ENCODE measurements at places on chromosomes 4 and X. TPM values are rescaled to one million over a fixed set of nuclear protein-coding genes. Genes with fewer than 3 reads are reported as not detected.

Gene ATP1B4
- not detected for total RNA-seq

DNA sequence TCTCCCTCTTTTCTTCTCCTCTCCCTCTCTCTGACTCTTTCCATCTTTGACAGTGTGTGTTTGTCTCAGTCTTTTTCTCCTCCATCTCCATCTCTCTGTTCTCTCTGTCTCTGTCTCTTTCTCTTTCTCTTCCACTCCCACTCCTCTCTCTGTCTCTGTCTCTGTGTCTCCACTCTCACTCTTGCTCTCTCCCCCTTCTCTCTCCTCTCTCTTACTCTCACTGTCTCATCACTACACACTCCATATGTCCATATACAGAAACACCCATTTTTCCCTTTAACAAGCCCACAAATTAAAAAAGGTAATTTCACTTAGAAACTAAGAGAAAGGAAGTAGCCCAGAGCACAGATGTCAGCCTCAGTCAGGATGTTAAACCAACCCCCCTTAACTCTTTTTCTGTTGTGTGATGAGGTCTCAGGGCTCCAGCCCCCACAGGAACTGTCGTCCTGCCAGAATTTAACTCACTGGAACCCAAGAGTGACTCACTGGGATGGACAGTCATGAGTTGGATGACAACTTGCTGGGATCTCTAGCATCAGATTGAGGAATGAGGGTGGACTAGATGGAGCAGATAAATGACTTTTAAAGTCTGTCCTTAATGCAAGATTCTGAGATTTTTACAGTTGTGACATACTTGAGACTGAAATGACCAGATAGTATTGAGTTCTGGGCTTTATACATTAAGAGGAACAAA lies 27.5 kb downstream of the OTUD6A start:
- no peak for DNase-seq
- H3K4me1 ChIP-seq, result peaks cover 11% of the 10 kb centered on the region
- H3K36me3 ChIP-seq, result no peaks in the 10 kb centered on the region
- H3K4me3 ChIP-seq, result no peak overlapping the region
- no peak overlapping the region for H3K27ac ChIP-seq
- no peaks in the 10 kb centered on the region for H3K27me3 ChIP-seq

DNA sequence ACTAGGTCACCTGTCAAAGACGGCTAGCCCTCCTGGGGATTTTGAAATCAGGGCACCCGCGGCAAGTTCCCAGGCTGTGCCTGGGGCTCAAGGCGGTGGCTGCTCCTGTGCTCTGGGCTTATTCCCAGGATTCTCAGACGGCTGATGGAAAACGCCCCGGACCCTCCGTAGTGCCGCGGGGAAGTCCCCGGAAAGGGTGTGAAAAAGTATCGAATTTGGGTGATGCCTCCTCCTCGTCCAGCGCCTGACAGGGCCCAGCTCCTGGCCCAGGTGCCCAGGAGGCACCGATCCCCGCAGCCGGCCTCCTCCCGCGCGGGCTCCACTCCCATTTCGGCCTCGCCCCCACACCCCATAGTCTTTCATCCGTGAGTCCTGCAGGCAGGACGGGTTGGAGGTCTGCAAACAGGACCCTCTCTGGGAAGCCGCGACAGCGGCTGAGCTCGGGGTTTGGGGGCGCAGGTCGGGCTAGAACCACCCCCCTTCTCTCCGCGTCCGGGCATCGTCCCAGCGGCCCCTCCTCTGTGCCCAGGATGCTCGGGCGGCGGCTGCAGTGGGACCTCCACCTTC lies 1.1 kb upstream of the NSG1 start:
- no peaks in the 10 kb centered on the region for H3K36me3 ChIP-seq
- H3K27ac ChIP-seq, result no peak overlapping the region
- H3K27me3 ChIP-seq, result peaks cover 9% of the 10 kb centered on the region
- no peak for DNase-seq
- H3K4me1 ChIP-seq, result peaks cover 7% of the 10 kb centered on the region

Gene ZBTB33
- total RNA-seq, result 18.4 TPM

- H3K36me3 ChIP-seq, result no peaks in the 10 kb centered on the region
- H3K27ac ChIP-seq, result peak within 1 kb of the TSS; percentile 88
- peak within 1 kb of the TSS; percentile 30 for H3K4me3 ChIP-seq
- H3K4me1 ChIP-seq, result no peaks in the 10 kb centered on the region
Observed at GRCh38 chrX:106726485-106727437, at the start of gene RNF128. Gene RNF128, plus strand, starts transcription at chrX:106726701. Its CDS starts 213 bp downstream, at chrX:106726914.

Gene FAM236D
- not detected for total RNA-seq

DNA sequence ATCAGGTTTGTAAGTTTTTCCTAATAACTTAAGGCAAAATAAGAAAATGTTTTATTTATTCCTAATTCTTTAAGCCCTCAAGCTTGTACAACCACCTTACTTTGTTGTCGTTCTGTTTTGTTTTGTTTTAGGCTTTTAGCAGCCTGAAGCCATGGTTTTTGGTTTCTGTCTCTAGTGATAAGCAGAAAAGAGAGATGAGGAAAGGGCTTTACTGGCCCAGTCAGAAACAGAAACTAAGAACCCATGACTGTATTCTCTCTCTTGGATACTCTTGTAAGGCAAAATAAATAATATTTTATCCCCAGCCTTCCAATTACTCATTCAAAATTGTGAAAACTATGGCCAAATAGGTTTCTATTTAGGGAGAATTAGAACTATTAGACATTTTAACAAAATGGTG lies 29.4 kb downstream of the TBC1D19 start:
- no peaks in the 10 kb centered on the region for H3K27me3 ChIP-seq
- H3K4me3 ChIP-seq, result no peak overlapping the region
- no peaks in the 10 kb centered on the region for H3K36me3 ChIP-seq
- H3K4me1 ChIP-seq, result no peaks in the 10 kb centered on the region
- no peak for DNase-seq

GRCh38 chr4:5683566-5683965 lies 24.8 kb downstream of the EVC2 start:
- no peak for DNase-seq
- H3K36me3 ChIP-seq, result peaks cover 40% of the 10 kb centered on the region
- H3K27me3 ChIP-seq, result no peaks in the 10 kb centered on the region
- H3K4me3 ChIP-seq, result no peak overlapping the region

GRCh38 chrX:378443-378842 lies 8.3 kb downstream of the PPP2R3B start:
- H3K4me1 ChIP-seq, result peaks cover 12% of the 10 kb centered on the region
- DNase-seq, result no peak
- H3K27me3 ChIP-seq, result no peaks in the 10 kb centered on the region
- no peak overlapping the region for H3K27ac ChIP-seq
- no peak overlapping the region for H3K4me3 ChIP-seq

GRCh38 chr4:146514651-146515357 lies 6.9 kb downstream of the SLC10A7 start:
- peaks cover 5% of the 10 kb centered on the region for H3K4me1 ChIP-seq
- H3K27ac ChIP-seq, result no peak overlapping the region
- no peaks in the 10 kb centered on the region for H3K36me3 ChIP-seq
- no peak for DNase-seq
- H3K4me3 ChIP-seq, result no peak overlapping the region

GRCh38 chr4:73860181-73860580 lies 7.1 kb downstream of the PF4V1 start:
- H3K4me1 ChIP-seq, result peaks cover 7% of the 10 kb centered on the region
- H3K27me3 ChIP-seq, result no peaks in the 10 kb centered on the region
- H3K27ac ChIP-seq, result no peak overlapping the region
- no peak overlapping the region for H3K4me3 ChIP-seq
- no peak for DNase-seq

Gene RHOXF1
- not detected for total RNA-seq

DNA sequence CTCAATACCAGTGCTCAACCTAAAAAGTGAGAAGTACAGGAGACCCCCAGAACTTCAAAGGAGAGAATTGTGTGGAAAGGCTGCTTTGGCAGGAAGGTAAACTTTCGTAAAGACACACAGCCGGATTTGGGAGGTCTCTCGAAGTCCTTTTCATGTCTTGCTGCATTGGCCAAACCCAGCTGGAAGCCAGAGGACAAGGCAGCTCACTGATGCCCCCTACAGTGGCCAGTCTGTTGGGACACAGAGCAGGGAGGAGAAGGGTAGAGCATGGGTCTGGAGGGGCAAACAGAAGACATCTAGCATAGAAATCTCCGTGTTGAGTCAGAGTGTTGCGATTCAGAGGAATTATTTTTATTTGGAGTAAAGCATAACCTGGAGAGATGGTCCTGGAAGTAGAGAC lies 198.9 kb downstream of the ANK2 start:
- no peaks in the 10 kb centered on the region for H3K4me1 ChIP-seq
- H3K27ac ChIP-seq, result no peak overlapping the region
- DNase-seq, result no peak
- no peak overlapping the region for H3K4me3 ChIP-seq
- no peaks in the 10 kb centered on the region for H3K36me3 ChIP-seq

- no peak overlapping the region for H3K4me3 ChIP-seq
- no peak for DNase-seq
- no peaks in the 10 kb centered on the region for H3K27me3 ChIP-seq
- H3K27ac ChIP-seq, result no peak overlapping the region
Observed at GRCh38 chr4:173174594-173175012, 6.0 kb downstream of the GALNT7 start.

DNA sequence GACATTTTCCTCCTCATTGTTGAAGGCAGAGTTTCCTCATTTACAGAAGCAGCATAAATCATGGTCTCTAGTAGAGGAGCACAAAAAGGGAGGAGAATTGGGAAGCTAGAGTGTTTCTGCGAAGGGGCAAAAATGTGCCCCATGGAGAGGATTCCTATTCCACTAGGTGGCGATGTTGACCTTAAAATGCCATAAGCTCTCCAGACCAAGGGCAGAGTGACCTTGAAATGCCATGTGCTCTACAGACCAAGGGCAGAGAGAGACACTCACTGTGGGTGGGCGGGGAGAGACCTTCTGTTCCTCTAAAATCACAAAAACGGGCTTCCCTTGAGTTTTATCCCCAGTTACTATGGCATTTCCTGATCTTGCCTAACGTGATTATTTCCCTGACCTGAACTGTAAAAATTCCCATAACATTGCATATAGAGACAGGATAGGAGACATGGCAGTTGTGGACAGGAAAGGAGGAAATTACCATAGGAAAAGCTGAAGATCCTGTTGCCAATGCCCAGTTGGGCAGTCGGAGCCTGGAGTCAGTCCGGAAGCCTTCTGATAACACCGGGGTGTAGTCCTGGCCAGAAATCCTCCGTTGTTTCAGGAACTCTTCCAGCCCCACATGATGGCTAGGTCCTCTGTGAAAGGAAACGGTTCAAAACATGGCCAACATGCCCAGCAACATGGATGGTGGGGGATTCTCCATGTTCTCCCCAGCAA lies 567.7 kb downstream of the MAGEB5 start:
- no peaks in the 10 kb centered on the region for H3K36me3 ChIP-seq
- H3K27ac ChIP-seq, result no peak overlapping the region
- DNase-seq, result no peak

Gene TLR8
- 0.50 TPM for total RNA-seq

Gene PNPLA4
- 19.7 TPM for total RNA-seq

Gene OTC
- 1.2 TPM for total RNA-seq

Gene HEPH
- total RNA-seq, result 11.5 TPM

DNA sequence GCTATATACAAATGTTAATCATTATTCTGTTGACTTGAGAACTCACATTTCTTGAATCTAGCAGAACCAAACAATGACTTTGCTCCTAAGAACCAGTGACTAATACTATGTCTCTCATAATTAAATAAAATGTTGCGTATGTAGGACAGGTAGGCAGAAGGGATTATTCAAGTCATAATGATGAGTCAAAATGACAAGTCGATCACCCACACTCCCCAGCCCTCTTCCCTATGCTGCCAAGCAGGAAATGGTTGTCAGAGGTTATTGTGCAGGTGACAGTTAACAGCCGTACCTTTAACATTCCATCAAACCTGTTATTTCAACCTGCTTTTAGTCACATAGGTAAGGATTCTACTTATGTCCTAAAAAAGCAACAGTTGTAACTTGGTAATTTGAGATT lies 22.0 kb upstream of the STK26 start:
- H3K4me3 ChIP-seq, result no peak overlapping the region
- H3K4me1 ChIP-seq, result no peaks in the 10 kb centered on the region
- H3K27me3 ChIP-seq, result no peaks in the 10 kb centered on the region
- H3K36me3 ChIP-seq, result no peaks in the 10 kb centered on the region
- no peak for DNase-seq
- no peak overlapping the region for H3K27ac ChIP-seq

DNA sequence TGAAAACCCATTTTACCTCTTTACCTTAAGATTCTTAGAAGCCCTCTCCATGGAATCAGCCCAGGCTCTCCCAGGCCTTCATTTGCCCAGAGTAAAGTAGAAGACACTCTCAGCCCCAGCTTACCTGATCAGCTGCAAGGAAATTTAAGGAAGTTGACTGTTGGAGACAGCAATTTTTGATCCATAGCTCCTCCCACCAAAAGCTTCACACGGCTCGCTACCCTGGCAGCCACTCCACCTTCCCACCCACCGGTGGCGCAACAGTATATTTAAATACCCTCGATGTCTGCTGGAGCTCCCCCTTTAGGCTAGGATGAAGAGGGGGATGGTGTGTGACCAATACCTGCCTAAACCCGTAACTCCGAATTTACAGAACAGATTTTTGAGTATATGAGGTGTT lies 75.4 kb downstream of the MBNL3 start:
- peaks cover 4% of the 10 kb centered on the region for H3K27me3 ChIP-seq
- H3K4me1 ChIP-seq, result no peaks in the 10 kb centered on the region
- no peak overlapping the region for H3K27ac ChIP-seq
- DNase-seq, result no peak
- no peaks in the 10 kb centered on the region for H3K36me3 ChIP-seq
- H3K4me3 ChIP-seq, result no peak overlapping the region

DNA sequence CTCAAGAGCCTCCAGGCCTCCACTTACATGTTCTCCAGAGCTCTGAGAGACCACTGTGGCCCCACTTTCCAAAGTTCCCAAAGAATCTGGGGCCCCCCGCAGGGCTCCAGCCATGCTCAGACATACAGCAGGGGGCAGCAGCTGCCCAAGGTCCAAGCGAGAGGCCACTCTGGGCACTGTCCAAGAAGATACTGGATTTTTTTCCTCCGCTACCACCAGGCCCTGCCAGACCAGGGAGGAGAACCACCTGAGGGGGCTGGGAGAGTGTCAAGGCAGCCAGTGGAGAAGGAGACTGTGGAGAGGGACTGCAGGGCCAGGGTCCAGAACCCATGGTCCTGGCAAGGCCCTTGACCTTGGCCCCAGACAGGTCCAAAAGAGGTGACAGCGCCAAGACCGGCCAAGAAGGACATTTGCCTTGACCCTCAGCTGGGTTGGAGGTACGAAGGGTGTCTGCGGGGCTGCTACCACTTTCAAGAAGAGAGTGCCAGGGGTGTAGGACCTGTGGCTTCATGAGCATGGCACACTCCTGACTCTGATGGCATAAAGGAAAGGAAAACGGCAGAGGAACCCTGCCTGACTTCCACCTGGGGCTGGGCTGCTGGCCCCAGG lies 5.3 kb downstream of the EMD start:
- no peaks in the 10 kb centered on the region for H3K27me3 ChIP-seq
- peak; percentile 45 for DNase-seq
- peaks cover 10% of the 10 kb centered on the region for H3K4me1 ChIP-seq
- H3K36me3 ChIP-seq, result no peaks in the 10 kb centered on the region

Gene KLHL13
- 2.7 TPM for total RNA-seq

- no peak overlapping the region for H3K4me3 ChIP-seq
- H3K4me1 ChIP-seq, result peaks cover 6% of the 10 kb centered on the region
- no peak for DNase-seq
- no peak overlapping the region for H3K27ac ChIP-seq
- no peaks in the 10 kb centered on the region for H3K27me3 ChIP-seq
Observed at GRCh38 chr4:113179996-113180395, 130.5 kb downstream of the ANK2 start.

GRCh38 chrX:108537005-108537404 lies 97.4 kb downstream of the COL4A5 start:
- no peaks in the 10 kb centered on the region for H3K36me3 ChIP-seq
- no peaks in the 10 kb centered on the region for H3K27me3 ChIP-seq
- H3K4me3 ChIP-seq, result no peak overlapping the region
- peak; percentile 6 for DNase-seq
- peaks cover 6% of the 10 kb centered on the region for H3K4me1 ChIP-seq

- H3K27me3 ChIP-seq, result no peaks in the 10 kb centered on the region
- H3K4me1 ChIP-seq, result no peaks in the 10 kb centered on the region
- H3K4me3 ChIP-seq, result no peak overlapping the region
- H3K36me3 ChIP-seq, result no peaks in the 10 kb centered on the region
Observed at GRCh38 chrX:134570899-134571298, 87.4 kb downstream of the PLAC1 start.
